ENCODE measurements at places on chromosomes 1 and 21. TPM values are rescaled to one million over a fixed set of nuclear protein-coding genes. Genes with fewer than 3 reads are reported as not detected.

Gene LRRC71
- total RNA-seq: not detected

Gene NPPB
- total RNA-seq: not detected

Gene RHD
- total RNA-seq: not detected

Gene OLFML2B
- total RNA-seq: 1.3 TPM

Gene CACNA1S
- total RNA-seq: not detected

Gene KRTAP11-1
- total RNA-seq: not detected
